ENCODE measurements at places on chromosomes 7 and 10.

GRCh38 chr7:36021917-36022550 is 131.0 kb upstream of the EEPD1 start:
- no peak for DNase-seq

DNA sequence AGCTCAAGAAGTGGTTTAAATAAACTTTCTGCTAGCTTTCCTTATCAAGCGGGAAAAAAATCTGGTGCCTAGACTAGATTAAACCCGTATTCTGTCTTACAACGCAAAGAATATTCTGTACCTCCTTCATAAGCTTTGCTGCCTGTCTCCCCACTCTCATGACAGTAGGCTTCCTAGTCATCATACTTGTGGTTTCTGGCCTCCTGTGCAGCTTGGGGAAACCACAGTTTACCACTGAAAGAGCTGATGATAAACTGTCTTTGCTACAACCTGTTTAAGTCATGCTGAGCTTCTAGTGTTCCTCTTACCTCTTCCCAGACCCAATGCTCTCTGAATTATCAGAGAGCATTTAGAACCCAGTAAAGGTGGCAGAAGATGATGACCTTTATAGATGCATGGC is 55.0 kb downstream of the PODXL start:
- no peak for DNase-seq

GRCh38 chr10:74373059-74373458 is 222.0 kb downstream of the ADK start:
- no peak for DNase-seq

DNA sequence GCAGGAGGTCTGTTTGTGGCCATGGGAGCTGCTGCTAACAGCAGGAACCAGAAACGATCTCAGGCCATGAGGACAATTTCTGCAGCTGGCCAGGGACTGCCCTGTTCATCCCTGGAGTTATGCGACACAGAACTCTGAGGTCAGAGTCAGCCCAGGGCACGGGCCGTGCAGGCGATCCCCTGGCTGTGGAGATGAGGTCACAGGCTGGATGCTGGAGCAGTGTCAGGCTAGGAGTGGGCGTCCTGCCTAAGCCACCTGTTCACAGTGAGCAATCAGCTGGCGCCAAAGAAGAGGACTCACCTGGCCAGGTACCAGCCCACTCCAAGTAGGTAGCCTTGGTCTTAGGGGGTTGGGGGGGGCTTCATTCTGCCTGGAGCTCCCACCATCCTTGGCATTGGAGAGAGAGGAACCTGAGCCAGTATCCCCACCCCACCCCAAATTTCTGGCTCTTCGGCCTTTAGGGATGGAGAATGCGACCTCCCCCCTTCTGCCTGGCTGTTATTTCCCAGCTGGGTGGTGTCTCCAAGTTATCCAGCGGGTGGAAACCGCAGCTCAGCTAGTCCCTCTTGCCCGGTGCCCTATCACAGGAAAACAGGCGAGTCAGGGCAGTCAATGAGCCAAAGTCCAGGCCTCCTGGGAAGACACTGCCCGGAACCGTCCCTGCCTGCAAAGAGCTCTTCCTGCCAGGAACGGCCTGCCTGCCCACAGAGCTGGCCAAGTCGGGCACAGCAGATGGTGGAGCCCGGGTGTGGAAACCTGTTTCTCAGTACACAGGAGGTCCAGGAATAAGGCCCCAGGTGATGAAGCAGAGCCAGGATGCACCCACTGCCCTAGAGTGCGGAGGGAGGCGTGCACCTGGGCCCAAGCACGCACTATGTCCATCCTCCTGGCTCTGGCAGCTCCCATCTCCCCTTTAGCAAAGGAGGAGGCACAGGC is 1.8 kb upstream of the TTYH3 start:
- no peak for DNase-seq

- DNase-seq: no peak
These were observed 283.5 kb upstream of the PPP2R2D start for GRCh38 chr10:131617113-131617858.

DNA sequence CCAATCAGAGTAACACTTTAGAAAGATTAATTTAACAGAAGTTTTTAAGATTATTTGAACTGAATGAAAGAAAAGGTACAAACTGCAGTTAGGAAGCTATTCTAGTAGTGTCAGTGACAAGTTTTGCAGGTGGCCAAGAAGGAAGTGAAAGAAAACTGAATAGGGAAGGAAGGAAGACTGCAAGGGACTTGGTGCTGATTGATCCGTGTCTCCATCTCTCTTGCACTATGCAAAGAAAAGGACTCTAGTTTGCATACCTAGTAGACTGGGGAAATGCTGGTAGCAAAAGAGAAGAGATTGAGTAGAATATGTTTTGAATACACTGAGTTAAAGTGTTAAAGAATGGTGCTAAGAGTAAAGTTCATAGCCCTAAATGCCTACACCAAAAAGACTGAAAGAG is 33.0 kb downstream of the OR6V1 start:
- no peak for DNase-seq

Data from HTR-8/SVneo (cell line).